ENCODE measurements at places on chromosomes 7 and 10.

DNA sequence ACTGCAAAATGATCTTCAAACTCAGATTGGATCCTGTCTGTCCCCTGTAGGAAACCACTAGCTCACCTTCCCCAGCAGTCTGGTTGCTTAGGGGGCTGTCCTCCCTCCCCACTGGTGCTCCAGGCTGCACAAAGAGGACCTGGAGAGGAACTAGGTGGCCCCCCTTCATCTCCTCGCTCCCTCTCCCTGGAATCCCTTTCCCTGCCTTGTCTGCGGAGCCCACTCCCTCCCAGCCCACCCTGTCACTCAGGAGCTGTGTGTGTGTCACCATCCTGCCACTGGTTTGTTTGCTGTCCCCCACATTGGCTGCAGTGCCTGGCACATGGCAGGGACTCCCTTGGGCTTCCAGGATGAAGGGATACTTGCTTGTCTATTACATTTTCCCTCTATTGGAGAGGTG is 35.5 kb upstream of the ZMIZ2 start:
- DNase-seq = no peak

DNA sequence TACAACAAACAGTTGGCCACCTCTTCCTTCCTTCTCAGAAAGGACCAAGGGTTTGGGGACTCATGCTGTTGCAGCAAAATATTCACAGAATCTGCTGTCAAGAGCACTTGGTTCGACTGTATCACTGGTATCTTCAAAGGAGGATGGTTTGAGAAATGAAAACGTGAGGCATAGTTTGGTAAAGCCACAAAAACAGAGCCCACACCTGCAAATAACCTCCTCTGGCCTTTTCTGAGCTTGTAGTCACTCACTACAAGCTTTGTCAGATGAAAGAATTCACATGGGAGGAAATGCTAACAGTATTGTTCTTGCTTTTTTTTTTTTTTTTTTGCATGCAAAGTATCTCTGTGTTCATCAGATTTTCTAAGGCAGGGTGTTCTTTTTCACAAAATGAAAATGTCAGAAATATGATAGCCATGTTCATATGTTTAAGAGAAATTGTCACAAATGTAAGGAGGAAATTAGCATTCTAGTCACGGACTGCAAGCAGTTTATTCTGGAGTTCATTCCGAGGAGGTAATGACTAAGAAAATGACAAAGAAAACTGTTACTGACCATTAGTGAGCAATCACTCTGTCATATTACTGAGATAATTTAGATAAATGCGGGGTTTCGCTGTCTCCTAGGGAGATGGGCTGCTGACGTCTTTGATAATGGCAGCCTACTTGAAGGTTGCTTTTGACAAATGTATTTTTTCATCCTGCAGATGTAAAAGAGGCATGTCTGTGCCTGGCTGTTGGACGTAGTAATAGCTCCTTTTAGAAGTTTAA is 117.8 kb upstream of the MYO3A start:
- DNase-seq = no peak

- no peak for DNase-seq
Observed at GRCh38 chr7:5390918-5391317, 32.7 kb downstream of the TNRC18 start.

GRCh38 chr10:131436458-131436857 is 124.9 kb upstream of the TCERG1L start:
- DNase-seq = no peak

GRCh38 chr7:128939861-128940410 is 2.2 kb downstream of the IRF5 start:
- DNase-seq = peak; percentile 23

GRCh38 chr7:97272237-97272975 is 154.9 kb downstream of the SDHAF3 start:
- DNase-seq = no peak

DNA sequence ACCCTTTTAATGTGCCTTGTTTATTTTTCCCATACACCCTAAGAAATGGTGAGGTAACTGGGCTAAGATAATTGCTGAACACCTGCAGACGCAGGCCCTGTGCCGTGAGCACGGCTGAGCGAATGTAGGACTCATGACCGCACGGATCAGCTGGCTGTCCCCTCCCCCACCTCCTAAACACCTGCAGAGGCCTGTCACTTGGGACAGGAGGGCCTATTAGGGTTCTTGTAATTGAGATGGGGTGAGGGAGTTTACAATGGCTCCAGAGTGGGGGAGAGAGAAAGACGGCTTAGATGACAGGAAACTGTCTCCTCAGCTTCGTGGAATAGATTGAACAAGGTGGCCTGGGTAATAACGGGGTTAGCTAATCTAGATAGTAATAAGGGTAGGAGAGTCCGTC is 291.7 kb upstream of the HABP2 start:
- no peak for DNase-seq

GRCh38 chr10:95651346-95652060 is 5.0 kb downstream of the ALDH18A1 start:
- no peak for DNase-seq

DNA sequence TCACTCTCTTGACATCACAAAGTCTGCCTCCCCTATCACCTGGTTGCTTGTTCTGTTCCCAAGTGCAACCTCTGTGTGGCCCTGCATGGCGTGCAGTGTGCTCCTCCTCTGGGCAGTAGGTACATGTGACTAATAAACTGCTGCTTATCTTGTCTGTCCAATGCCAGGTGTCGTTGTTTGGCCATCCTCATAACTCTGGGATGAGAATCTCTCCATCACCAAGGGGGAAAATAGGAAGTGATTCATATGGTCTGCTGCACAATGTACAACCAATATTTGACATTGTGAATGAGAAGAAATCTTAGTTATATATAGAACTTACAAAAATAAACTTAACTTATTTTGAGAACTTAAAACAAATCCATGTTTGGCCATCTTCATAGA is 135.2 kb downstream of the INHBA start:
- no peak for DNase-seq

GRCh38 chr7:151235091-151235787 is 3.0 kb downstream of the CHPF2 start:
- no peak for DNase-seq

DNA sequence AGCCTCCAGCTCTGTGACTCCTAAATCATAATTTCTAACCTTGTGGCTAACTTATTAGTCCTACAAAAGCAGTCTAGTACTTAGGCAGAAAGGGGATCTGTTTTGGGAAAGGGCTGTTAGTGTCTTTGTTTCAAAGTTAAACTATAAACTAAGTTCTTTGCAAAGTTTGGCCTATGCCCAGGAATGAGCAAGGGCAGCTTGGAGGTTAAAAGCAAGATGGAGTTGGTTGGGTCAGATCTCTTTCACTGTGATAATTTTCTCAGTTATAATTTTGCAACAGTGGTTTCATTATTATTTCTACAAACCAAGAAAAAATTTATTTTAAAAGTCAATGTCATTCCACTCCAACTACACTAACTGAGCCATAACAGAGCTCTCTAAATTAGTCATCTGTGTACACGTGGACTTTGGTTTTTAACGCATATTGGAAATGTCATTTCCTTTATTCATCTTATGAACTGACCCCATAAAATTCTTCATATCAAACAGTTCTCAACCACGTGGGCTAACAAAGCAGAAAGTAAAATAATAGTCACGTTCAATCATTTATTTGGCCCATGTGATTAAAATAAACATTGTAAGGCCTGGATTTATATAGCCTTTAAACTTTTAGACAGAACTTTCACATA is 143.2 kb upstream of the C7orf33 start:
- DNase-seq = peak; percentile 76

DNA sequence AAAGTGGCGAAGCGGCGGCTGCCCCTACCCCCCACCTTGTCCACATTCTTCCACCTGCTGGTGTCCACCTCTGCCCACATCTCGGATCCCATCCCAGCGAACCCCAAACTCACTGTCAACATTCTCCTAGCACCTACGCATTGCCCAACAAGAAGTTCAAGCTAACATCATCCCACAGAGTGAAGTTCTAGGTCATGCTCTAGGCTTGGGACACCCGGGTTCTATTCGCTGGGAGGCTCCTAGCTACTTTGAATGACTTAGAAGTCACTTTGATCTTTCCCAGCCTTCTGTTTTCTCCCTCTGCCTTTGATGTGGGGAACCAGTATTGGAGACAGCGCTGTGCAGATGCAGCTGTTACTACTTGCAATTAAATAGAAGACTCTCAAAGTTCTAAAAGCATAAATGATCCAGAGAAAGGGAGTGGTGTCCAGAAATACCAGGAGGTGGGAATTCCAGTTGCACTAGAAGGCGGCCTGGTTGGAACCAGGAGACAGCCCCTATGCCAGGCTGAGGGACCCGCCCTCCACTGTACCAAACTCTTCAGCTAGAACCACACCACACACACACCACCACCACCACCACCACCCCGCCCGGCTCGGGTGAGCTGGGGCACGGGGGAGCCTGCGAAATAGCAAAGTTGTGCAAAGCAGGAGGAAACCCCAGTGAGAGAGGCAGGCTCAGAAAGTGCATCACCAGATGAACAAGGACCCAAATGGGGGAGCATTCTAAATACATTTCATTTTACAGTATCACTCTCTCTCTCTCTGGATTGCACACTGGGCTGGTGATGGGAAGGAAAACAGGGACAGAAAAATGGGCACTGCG is 5.5 kb upstream of the VGF start:
- no peak for DNase-seq

DNA sequence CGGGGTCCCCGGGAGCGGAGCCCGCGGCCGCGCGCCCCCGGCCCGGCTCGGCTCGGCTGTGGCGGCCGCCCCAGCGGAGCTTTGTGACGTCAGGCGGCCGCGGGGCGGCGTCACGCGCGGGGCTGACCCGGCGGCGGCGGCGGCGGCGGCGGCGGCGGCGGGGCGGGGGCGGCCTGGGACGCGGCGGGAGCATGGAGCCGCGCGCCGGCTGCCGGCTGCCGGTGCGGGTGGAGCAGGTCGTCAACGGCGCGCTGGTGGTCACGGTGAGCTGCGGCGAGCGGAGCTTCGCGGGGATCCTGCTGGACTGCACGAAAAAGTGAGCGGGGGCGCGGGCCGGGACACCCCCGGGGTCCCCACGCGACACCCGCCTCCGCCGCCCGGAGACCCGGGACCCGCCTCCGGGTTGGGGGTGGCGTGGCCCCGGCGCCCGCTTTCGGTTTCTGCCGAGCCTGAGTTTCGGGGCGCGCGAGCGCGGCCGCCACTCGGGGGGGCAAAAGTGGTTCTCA is at the start of gene PWWP2B:
TSS of gene PWWP2B (plus strand) at position 165 of the 506 bp plus-strand sequence. CDS start at position 192, 27 bp downstream.
- peak; percentile 23 for DNase-seq

DNA sequence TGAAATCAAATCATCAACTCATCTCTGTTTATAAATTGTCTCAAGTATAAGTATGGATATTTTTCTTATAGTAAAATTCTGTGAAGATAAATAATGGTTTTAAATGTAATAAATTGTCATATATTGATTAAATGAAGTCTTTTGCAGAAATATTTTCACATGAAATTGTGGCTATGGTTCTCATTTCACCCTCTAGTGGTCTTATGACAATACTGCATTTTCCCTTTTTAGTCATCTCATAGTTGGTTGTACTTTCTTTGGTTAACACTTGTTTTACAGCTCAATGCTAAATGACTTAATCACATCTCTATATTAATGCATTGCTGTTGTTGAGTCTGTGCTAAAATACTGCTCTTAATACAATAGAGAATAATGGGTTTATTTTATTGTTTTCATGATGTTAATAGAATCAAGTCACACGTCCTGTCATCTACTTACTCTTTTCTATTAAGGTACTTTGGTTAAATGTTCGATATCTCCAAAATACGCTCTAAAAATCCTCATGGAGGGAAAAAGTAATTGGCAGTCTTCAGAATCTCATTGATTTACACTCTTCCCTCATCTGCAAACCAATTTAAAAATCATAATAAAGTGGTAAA is 38.0 kb upstream of the CACNA2D1 start:
- DNase-seq = peak; percentile 3

DNA sequence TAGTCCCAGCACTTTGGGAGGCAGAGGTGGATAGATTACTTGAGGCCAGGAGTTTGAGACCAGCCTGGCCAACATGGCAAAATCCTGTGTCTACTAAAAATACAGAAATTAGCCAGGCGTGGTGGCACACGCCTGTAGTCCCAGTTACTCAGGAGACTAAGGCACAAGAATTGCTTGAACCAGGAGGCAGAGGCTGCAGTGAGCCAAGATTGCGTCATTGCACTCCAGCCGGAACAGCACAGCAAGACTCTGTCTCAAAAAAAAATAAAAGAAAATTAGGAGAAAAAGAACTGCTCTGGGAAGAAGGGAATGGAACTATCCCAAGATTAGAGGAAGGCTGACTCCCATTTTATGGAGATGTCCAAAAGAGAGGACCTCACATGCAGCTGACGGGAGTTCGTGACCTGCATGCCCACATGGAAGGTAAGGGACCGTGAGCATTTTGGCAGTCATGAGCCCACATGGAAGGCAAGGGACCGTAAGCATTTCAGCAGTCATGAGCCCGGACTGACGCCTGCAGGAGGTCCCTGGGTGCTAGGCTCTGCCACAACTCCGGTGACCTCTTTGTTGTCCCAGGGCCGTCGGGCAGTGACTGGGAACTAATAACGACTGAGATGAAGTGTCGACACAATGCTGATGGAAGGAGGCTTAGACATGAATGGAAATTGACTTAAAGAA is 18.6 kb upstream of the GTPBP4 start:
- DNase-seq = no peak

- no peak for DNase-seq
Observed at GRCh38 chr7:77838929-77839491, 40.4 kb downstream of the PHTF2 start.
